Kidney tubule cell (primary cell): ENCODE measurements at places on chromosomes 5 and 9.

DNA sequence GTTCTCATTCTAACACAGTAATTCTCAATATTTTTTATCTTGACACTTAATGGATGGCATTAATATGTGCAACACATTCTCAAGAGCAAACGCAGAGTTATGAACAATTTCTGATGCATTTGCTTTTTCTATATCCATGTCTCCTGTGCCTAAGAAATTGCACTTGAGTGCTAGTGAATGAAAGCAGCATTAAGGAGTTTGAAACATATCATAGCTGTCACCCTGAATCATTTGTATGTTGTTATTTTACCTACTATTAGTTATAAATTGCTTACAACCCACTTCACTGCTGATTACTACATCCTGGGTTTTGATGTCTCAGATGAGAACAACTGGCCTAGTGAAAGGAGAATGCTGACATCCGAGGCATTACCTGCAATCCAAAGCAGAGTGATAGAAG lies 387.3 kb downstream of the RASEF start:
- DNase-seq, result no peak

DNA sequence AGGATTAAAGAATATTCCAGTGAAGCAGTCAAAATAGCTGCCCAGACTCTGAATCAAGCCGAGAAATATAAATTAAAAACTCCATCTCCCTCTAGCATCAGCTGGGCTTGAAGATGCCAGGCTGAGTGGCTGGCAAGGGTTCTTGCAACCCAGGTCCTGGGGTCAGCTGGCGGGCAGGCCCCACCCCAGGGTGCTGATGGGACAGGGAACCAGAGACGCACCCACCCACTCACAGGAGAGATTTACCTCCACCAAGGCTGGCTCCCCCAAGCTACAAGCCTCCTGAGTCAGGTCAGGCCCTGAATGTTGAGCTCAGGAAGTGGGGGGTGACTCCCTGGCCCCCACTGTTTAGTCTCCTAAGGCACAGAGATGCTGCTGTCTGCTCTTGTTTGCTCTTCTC lies 83.9 kb upstream of the HSPA9 start:
- no peak for DNase-seq

DNA sequence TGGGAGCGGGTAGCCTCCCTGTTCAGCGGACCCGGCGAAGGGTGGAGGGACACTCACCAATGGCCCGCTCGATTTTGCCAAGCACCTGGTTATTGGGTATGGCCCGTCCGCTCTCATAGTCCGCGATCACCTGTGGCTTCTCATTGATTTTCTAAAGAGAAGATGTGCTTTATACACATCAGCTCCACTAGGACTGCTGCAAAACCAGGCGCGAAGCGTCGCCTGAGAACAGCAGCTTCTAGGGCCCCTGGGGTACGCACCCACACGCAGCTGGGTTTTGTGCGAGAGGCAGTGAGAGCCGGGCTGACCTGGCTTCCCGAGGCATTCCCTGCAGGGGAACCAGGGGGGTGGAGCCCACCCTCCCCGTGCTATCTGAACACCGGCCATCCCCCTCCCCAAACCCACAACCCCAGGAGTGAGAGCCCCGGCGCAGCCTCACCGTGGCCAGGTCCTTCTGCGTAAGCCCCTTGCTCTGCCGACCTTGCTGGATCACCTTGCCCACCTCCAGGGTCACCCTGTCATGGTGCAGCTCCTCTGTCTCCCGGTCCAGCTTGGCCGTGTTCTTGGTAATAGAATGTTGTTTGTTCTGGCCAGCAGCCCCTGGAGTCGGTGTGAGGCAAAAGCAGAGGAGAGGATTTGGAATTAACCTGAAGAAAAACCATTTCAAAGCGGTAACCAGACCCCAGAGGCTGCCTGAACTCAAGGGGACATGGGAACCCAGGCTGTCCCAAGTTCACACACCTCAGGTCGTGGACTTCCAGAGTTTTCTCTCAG lies 3.1 kb downstream of the EDF1 start:
- DNase-seq, result no peak

DNA sequence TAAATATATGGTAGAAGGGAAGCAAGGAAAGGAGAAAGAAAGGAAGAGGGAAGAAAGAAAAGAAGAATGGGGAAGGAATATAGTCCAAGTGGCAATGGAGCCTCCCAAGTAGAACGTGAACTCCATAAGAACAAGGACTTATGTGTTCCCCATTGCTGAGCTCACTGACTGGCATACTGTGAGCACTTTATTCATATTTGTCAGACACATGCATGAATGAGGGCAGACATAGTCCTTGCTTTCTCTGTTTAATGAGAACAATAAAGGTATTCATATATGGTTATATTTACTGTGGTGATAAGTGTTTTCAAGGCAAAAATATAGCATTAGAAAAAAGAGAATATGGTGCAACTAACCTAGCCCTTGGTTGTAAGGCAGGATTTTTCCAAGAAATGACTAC lies 23.6 kb upstream of the HMHB1 start:
- DNase-seq, result no peak

DNA sequence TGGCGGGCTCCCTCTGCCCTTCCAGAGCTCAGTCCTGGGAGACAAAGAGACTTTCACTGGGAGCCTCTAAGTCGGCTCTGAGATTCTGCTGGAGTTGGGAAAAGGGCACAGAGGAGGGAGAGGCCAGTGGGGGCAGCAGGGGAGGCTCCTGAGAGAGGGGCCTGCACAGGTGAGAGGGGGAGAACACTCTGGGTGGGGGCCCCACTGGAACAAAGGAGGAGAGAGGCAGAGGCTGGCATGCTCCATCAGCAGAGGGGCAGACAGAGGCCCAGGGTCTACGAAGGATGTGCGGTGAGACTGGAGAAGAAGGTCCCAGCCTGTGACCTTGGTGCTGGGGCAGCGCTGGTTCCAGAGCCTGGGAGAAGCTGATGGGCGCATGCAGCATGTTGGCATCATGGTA lies 8.9 kb downstream of the TCF7 start:
- DNase-seq, result no peak

DNA sequence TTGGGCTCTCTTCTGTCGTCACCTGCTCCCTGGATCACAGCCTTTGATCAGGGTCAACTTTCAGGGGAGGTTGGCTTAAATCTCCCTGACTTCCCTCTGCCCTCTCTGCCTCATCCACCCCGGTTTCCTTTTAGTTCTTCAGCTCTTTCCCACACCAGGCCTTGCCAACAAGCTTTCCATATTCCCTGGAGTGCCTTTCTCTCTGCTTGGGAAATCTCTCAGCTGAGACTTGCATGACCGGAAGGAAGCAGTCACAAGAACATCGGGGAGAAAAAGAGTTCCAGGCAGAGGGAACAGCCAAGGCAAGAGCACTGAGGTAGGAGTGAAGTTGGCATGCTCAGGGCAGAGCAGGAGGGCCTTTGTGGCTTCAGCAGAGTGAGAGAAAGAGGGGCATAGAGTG lies 88.4 kb upstream of the HSPA9 start:
- DNase-seq, result no peak

- DNase-seq, result no peak
Observed at GRCh38 chr5:174590820-174591219, 133.6 kb upstream of the MSX2 start.

- peak; percentile 50 for DNase-seq
Observed at GRCh38 chr5:95669540-95669939, 13.3 kb downstream of the SPATA9 start.

GRCh38 chr5:1226231-1226630 lies 1.1 kb downstream of the SLC6A18 start:
- DNase-seq, result no peak

GRCh38 chr5:53667621-53668020 lies 107.2 kb downstream of the NDUFS4 start:
- DNase-seq, result no peak
